ENCODE measurements at places on chromosomes 7 and 10.

- no peak for DNase-seq
Measured at GRCh38 chr10:55627501-55628051, 733.5 kb downstream of the ZWINT start.

DNA sequence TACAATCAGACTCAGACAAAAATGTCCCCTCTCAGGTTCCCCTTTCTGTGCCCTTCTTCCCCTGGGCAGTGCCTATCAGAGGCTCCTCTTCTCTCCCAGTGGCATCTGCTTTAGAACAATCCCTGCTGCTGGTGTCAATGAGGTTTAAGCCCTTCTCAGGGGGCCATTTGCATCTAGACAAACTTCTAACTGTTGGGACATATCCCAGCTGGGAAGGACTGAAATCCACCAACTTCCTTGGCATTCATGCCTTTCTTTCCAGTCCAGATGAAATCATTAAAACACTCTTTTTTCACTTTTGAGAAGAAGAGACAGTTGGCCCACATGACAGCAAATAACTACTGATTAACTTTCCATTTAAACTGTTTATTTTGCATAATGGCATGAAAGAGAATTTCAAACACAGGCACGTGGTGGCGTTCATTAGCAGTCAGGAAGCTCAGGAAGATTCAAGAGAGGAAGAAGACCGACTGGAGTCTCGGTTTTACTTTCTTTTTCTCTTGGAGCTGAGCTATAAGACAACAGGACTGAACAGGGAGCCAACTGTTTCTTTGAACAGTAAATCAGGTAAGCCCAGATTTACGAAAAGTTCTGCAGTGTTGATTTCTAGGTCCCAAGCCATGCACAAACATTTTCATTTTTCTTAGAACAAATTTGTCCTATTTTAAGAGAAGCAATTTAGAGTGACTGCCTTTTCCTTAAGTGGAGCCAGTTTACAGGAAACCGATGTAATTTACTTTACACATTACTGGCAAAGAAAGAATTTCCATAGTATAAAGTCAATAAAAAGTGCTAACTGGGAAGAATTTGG lies at the start of gene GIMAP2:
TSS of gene GIMAP2 (plus strand) at position 488 of the 811 bp plus-strand sequence. CDS start 1,354 bp downstream, outside the sequence.
- no peak for DNase-seq

- DNase-seq = peak; percentile 63
Measured at GRCh38 chr10:103715430-103715829, 139.9 kb downstream of the SH3PXD2A start.

DNA sequence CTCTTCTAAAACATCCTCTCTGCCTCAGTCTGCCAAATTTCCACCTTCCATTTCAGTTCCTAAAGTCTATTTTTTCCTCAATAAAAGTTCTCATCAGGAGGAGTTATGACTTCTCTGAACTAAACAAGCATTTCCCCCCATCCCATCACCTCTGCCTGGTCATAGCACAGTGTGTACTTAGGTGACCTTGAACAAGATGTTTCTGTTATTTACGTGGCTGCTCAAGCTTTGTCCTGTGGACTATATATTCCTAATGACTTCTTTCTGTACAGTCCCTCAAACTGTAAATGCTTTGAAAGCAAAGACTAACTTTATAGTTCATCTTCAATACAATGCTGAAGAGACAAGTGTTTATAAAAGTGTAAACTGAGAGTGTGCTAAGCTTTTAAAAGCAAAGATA lies 166.9 kb downstream of the CPEB3 start:
- DNase-seq = no peak

- no peak for DNase-seq
Measured at GRCh38 chr7:147915781-147916180, 674.8 kb upstream of the C7orf33 start.

DNA sequence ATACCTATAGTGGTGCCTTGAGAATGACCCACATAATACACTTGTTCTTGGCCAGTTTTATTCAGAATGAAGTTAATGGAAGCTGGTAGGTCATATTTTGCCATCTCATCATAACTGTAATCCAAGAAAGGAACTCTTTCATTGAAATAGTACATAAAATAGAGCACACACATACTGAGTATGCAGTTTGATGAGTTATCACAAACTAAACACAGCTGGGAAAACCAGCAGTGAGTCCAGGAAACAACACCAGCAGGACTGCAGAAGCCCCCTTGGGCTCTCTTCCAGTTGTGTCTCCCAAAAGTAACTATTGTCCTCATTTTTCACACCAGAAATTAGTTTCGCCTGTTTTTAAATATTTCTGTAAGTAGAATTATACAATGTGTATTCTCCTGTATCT lies 19.8 kb upstream of the CH25H start:
- no peak for DNase-seq

All from non-pigmented ciliary epithelial cell (primary cell).